ENCODE measurements at places on chromosomes 2 and 18.

DNA sequence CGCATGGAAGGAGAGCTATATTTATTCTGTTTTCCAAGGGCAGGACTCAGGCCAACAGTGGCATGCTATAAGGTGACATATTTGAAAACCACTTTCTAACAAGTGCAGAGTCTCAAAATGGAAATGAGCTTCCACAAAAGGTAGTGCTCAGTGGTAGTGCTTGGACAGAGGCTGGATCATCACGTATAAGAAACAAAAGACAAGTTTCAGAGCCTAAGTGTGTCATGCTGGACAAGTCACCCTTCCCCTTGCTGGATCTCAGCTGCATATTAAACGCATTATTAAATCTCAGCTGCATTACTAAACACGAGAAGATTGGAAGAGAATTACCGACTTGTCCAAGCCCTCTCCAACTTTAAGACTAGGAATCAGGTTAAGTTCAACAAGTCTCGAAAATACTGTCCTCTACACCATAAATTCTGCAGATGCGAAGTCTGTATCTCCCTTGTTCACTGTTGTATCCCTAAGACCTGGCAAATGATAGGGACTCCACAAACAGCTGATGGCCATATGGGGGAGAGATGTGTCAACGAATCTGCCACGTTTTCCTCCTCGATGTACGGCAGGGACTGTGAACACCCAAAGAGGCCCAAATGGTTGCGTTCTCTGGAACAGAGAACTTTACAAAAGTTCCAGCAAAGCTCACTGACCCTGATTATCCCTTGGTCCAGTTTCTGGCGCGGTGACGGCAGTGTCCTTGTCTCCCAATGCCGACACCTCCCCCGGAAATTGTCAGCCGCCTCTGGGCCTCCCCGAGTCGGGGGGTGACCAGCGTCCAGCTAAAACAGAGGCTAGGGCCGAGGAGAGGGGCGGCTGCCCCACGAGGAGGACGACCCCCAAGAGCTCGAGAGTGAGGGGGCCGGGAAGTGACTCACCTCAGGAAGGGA is 611 bp downstream of the NOL10 start:
- no peak for DNase-seq

DNA sequence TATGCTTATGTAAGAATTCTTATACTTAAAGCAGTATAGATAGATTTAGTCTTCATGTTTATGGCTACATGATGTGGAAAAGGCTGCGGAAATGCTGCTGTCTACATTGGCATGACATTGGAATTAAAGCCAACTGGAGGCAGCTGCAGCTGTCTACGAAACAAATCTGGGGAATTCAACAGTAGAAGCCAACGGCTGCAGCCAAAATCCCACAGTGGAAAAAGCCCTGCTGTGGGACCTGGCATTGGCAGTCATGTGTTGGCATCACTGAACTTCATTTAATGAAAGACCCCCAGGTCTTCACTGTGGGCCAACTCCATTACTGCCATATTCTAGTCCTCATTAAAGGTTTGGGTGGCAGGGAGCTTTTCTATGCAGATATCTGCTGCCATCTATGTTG is 223.6 kb downstream of the SLC8A1 start:
- no peak for DNase-seq

GRCh38 chr2:181106789-181107627 is 126.6 kb downstream of the UBE2E3 start:
- no peak for DNase-seq

DNA sequence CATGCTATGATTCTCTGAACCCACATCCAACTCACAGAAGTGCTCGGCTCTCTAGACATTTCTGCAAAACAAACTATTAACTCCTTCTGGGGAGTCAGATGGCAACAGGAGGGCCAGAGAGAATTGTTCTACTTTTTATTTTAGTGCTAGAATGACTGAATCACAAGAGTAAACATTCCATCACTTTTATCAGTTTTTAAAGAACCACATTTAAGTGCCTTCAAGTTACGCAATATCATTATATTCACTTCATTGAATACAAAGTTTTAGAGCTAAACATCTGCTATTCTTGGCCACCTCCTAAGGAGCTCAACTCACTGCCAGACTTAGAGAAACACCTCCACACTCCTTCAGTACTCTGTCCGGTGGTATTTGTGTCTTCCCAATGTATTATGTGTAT is 22.4 kb downstream of the B4GALT6 start:
- no peak for DNase-seq

DNA sequence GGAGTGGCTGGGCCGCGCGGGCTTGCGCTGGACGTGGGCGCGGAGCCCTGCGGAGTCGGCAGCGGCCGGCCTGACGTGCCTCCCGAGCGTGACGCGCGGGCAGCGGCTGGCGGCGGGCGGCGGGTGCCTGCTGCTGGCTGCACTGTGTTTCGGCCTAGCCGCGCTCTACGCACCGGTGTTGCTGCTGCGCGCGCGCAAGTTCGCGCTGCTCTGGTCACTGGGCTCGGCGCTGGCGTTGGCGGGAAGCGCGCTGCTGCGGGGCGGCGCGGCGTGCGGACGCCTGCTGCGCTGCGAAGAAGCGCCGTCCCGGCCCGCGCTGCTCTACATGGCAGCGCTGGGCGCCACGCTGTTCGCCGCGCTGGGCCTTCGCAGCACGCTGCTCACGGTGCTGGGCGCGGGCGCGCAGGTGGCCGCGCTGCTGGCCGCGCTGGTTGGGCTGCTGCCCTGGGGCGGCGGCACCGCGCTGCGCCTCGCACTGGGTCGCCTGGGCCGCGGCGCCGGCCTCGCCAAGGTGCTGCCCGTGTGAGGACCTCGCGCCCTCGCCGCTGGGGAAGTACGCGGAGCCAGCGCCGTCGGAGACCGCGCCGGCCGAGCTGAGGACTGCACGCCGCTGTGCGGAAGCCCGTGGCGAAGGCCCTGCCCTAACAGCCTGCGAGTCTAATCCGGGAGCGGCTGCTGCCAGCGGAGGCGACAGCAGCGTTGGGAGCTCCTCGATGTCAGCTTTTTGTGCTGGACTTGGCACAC is 526 bp downstream of the SFT2D3 start:
- peak; percentile 72 for DNase-seq

DNA sequence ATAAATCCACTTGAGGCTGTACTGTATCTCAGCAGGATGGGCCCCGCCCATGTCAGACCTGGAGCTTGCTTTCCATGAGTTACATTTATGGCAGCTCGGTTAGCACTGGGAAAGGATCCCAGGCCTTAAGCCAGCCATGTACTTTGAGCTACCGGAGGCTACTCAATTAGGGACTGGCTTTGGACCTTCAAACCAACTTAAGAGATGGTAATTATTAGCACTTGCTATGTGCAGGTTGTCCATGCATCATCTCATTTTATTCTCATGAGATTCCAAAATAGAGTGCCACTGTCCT is 64.4 kb downstream of the ACTR2 start:
- DNase-seq: no peak

DNA sequence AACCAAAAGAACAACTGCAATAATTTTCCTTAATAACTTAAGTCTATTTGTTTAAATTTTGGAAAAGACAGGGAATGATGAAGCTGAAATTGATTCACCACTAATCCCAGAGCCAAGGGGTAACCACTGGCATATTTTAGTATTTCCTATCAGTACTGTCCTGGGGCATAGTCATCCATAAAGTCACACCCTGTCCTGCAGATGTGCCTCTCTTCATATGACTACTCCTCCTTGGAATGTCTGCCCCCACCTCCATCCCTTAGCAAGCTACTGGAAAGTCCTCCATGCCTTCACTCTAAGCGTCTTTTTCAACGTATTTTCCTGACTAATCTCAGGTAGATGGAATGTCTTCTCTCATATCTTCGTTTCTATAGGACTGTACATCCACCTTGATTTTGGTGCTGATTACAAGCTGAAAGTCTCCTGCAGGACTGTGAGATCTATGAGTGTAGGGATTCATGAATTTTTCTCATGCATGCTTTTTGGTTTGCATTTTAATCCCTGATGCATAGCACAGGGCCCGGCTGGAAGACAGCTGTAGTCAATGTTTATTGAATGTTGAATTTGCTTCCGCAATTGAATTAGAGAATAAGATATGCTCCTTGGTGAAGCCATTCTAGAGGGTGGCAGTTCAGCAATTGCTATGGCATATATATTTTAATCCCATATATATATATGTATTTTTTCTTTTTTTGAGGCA is 85.6 kb downstream of the MOGAT1 start:
- DNase-seq: no peak

DNA sequence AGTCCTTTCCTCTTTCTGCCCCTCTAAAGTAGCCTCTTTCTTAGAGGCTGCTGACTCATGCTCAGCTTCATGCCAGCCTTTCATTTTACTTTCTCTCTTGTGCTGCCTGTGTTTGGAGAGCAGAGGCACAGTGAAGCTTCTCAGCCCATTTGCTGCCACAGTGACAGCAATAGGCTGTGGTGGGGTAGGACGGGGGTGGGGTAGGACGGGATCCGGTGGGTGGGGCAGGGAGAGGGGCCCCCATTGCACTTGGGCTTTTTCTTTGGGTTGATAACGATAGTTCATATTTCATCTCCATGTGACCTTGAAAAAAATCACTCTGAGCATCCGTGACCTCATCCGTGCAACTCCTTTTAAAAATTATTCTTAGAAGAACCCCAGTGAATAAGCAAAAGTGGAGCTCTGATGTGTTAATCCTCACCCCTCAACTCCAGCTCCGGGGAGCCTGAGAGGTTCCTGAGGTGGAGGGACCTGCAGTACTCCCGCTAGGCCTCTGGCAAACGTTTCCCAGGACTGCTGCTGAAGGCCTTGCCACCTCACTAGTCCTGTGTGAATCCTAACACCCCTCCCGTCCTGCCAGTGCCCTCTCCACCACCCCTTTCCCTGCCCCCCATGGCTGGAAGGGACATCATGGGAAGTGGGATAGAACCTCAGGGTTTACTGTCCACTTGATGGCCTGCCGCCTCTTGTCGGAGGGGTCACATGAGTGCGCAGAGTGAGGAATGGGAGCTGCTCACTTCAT is 70.8 kb downstream of the INPP4A start:
- DNase-seq: no peak

- no peak for DNase-seq
These were observed 10.9 kb upstream of the MYOM1 start for GRCh38 chr18:3230401-3231334.

- no peak for DNase-seq
These were observed 3.6 kb downstream of the VIL1 start for GRCh38 chr2:218422403-218423086.

GRCh38 chr18:8844721-8845148 is 139.4 kb downstream of the MTCL1 start:
- no peak for DNase-seq

DNA sequence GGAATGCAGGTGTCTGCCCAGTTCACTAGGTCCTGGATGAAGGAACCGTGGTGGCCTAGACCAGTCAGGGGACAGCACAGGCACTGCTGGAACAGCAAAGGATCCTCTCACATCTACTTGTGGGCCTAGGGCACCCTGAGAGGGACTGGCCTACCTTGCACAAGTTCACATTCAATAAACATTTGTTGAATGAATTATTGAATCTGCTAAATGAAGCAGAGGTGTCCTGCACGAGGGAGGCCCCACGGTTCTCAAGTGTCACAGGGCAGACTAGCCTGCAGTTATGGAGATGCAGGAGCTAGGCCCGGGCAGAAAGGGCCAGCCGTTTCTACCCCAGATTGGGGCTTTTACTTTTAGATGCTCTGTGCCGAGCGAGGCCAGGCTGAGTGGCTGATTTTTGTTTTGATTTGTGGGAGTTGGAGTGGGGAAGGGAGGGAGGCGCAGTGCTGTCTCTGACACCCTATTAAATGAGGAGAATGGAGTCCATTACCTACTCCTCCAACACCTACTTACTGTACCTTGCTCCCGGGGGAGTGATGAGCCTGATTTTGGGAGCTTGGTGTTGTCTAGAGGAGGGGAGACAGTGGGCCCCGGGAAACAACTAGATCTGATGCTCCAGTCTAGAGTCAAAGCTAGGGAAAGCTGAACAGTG is 18.4 kb downstream of the SH2D6 start:
- DNase-seq: no peak

DNA sequence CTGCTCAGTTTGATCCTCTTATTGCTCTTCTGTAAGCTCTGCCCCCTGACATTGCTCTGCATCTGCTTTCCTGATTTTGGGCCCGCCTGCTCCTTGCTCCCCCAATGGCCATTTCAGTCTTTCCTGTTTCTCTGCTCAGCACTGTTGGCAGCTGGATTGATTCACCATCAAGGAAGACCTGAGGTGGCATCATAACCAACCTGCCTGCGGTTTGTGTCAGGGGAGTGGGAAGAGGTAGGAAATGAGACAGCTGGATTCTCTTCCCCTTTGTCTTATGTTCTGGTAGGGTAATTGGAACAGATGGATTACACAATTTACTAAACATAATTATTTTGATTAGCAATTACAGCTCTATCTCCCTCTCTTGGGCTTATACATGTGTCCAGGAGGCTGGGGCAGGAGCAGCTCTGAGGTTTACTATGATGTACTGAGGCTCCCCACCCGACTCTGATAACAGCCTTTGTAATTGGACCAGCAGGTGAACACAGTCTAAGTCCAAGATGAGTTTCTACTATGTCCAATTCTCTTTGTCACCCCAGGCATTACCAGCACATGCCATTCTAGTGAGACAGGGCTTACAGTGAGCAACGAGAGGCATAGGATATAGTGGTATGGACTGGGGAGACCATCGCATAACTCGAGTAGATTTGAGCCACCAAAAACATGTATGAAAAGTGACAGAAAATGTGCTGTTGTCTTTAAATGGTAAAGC is 151.8 kb upstream of the MMADHC start:
- DNase-seq: no peak

- no peak for DNase-seq
These were observed 46.5 kb downstream of the TWIST2 start for GRCh38 chr2:238894226-238894949.

- no peak for DNase-seq
These were observed 33.0 kb downstream of the VAPA start for GRCh38 chr18:9946831-9947230.

DNA sequence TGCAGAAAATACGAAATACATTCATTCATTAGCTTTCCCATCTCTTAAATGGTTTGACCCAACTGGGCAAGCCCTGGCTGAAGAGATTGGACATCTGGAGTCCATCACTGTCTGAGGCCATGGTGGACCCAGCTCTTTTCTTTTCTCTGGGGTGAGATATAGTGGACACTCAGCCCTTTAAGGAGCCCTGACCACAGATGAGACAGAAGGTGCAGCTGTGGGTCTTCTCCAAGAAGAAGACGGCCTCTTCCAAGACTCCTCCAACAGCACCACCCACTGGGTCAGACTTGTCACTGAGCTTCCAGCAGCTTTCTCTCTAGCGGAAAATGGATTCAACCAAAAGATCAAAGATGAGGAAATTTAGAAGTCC is 27.2 kb downstream of the TWIST2 start:
- DNase-seq: no peak

- no peak for DNase-seq
These were observed 48.1 kb downstream of the SEMA4F start for GRCh38 chr2:74702001-74702715.

DNA sequence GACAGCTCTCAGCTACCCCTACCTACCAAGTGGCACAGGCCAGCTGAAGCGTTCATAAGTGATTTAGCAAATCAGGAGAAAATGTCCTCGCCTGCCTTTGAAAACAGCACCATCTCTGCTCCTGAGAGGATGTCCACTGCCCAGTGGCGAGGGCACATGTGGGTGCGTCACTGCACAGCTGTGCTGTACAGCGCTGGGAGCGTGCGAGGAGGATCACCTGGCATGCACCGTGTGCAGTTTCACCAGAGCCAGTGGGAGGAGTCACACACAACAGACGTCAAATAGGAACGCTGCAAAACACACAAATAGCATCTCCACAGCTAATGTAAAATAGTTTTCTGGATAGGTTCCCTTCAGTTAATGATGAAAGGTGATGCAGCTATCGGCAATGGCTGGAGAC is 154.1 kb downstream of the HDAC4 start:
- no peak for DNase-seq

Data from activated CD4-positive, CD25-positive, alpha-beta regulatory T cell (primary cell).